ENCODE measurements at places on chromosomes 12 and 14.

- DNase-seq: no peak
Measured at GRCh38 chr12:32107359-32108267, 966 bp downstream of the BICD1 start.

DNA sequence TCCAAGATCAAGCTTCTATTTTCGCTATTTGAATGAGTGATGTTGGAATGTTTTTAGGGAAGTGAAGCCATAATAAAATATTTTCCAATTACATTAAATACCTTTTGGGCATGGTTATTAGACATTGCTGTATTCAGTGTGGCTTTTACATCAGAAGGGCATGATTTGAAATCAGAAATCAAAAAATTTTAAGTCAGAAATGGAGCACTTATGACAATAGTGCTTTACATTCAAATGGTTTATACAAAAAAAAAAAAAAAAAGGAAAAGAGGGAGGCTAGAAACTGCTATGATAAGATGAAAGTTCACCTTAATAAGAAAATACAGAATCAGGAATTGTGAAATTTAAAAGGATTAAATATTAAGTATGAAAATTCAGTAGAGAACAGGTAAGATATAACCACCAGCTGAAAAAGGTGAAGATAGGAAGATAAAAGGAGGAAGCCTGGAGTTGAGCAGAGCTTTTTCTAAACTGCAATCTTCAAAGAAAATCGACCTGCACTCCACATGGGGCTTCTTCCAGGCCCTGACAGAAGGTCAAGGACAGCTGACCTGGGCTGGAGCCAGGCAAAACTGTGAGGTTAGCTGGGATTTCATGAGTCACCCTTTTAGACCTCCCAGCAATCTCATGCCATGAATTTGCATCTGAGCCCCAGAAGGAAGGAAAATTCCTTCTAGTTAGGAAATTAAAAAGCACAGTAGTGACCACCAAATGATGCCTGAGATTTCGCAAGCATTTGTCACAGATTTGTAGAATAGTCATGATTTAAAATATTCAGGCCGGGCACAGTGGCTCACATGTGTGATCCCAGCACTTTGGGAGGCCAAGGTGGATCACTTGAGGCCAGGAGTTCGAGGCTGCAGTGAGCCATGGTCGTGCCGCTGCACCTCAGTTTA lies 23.4 kb upstream of the BMP4 start:
- DNase-seq: no peak

- DNase-seq: no peak
Measured at GRCh38 chr14:67951529-67952135, 132.1 kb downstream of the RAD51B start.

- no peak for DNase-seq
Measured at GRCh38 chr12:53806721-53807120, 54.9 kb upstream of the CISTR start.

DNA sequence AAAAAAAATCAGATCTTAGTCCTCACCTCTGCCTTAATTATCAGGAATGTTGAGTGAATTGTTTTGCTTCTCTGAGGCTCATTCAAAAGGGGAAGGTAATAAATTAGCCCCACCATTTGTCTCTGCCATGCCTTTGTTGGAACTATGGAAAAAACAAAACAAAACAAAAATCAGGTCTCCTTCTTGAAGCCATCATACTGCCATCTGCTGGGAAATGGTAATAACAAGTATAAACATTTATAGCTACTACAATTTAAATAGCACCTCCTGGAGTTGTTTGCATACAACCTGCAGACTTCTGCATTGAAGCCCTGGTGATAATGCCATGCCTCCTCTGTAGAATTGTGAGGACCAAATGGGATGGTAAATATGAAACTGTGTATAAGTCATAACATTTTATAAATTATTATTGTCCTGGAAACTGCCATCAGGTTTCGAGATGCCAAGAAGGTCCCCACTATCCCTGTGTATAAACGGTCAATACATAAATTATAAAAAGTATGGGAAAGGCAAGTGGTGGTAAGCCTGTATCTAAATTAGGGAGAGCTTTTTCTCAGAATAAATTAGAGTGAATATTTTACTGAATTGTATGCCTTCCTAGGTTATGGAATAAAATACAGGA lies 87.2 kb upstream of the FGD4 start:
- no peak for DNase-seq

- DNase-seq: no peak
Measured at GRCh38 chr12:120013659-120014380, 24.8 kb downstream of the BICDL1 start.

- DNase-seq: no peak
Measured at GRCh38 chr12:96194576-96194889, 358 bp downstream of the ELK3 start.

DNA sequence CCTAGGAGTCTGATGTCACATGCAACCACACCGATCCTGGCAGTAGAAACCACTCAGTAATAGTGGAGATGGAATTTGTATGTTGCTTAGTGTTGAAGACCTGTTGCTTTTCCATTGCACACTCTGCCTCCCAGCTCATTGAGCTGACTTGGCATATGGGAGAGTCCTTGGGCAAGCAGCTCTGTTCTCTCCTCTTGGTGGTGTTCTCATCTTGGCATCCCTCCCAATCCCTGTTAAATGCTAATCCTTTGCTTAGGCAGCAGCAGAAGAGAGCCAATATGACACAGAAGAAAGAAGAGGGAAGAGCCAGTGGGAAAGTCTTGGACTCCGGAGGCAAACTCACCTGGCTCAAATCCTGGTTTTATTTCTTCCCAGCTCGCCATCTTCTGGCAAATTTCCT lies 178.0 kb upstream of the CAND1 start:
- DNase-seq: no peak

GRCh38 chr12:45231515-45232145 lies 15.7 kb downstream of the ANO6 start:
- no peak for DNase-seq

- DNase-seq: no peak
Measured at GRCh38 chr12:114479831-114480230, 73.9 kb upstream of the TBX5 start.

GRCh38 chr14:22614240-22614799 lies 16.2 kb downstream of the ABHD4 start:
- peak; percentile 44 for DNase-seq

- DNase-seq: no peak
Measured at GRCh38 chr14:69683971-69684370, 72.6 kb downstream of the SUSD6 start.

GRCh38 chr12:39401459-39401858 lies 41.5 kb downstream of the KIF21A start:
- no peak for DNase-seq

- no peak for DNase-seq
Measured at GRCh38 chr14:64465831-64466554, 694 bp downstream of the AKAP5 start.

GRCh38 chr12:129363041-129363440 lies 509.8 kb downstream of the GLT1D1 start:
- no peak for DNase-seq

DNA sequence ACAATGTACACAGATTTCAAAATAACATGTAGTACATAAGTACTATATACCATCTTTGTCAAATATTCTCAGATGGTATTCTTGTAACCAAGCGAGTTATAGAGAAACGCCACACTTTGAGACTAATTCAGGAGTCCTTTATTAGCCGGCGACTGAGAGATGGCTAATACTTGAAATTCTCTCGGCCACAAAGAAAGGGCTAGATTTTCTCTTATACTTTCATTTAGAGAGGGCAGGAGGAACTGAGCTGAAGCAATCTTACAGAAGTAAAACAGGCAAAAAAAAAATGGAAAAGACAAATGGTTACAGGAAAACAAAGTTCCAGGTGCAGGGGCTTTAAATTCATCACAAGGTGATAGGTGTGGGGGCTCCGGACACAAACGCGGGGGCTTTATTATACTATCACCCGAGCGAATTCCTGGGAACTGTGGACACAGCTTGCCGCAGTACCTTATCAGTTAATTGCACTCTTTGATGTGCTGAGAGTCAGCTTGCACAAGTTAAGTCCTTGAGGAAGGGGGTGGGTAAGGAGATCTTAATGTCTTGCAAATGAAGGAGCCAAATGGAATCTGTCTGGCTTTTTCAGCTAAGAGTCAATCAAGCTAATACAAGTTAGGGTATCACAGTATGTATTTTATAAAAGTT lies 382.3 kb downstream of the KCNH5 start:
- no peak for DNase-seq
